ENCODE measurements at places on chromosomes 16 and 17. TPM values are rescaled to one million over a fixed set of nuclear protein-coding genes. Genes with fewer than 3 reads are reported as not detected.

DNASE1L2 gene
- total RNA-seq: 1.0 TPM

NKD1 gene
- total RNA-seq: not detected

RAB34 gene
- 62.3 TPM for total RNA-seq

KRT12 gene
- total RNA-seq: not detected

MYH1 gene
- not detected for total RNA-seq

RAC3 gene
- total RNA-seq: 35.4 TPM

EPX gene
- total RNA-seq: not detected

CNTNAP1 gene
- 3.6 TPM for total RNA-seq

TP53TG3D gene
- not detected for total RNA-seq

RND2 gene
- total RNA-seq: 0.53 TPM

PRSS33 gene
- total RNA-seq: not detected

NTN1 gene
- total RNA-seq: 0.18 TPM

GAN gene
- 12.2 TPM for total RNA-seq

OTOA gene
- not detected for total RNA-seq

MT1A gene
- total RNA-seq: 8.4 TPM

HS3ST6 gene
- total RNA-seq: not detected

NACA2 gene
- not detected for total RNA-seq

SHCBP1 gene
- 42.2 TPM for total RNA-seq

TNFRSF17 gene
- total RNA-seq: not detected

BCAR1 gene
- total RNA-seq: 237 TPM

HSPB9 gene
- not detected for total RNA-seq

RGS9 gene
- total RNA-seq: 1.7 TPM

RASD1 gene
- 21.3 TPM for total RNA-seq

MEOX1 gene
- total RNA-seq: 0.14 TPM

SOCS7 gene
- 11.7 TPM for total RNA-seq

DRC7 gene
- 0.13 TPM for total RNA-seq

CCDC78 gene
- total RNA-seq: 1.3 TPM

SYNGR3 gene
- 0.81 TPM for total RNA-seq

TUBG2 gene
- total RNA-seq: 13.1 TPM

TBC1D3K gene
- total RNA-seq: not detected

FNDC8 gene
- total RNA-seq: not detected

RNU2-1 gene
- 4,679 TPM for total RNA-seq

WDR90 gene
- total RNA-seq: 50.0 TPM

SLC5A10 gene
- total RNA-seq: not detected

TP53TG3B gene
- total RNA-seq: not detected

DDX28 gene
- 7.9 TPM for total RNA-seq

CHD3 gene
- 189 TPM for total RNA-seq

THOC6 gene
- total RNA-seq: 24.1 TPM

CDRT15 gene
- not detected for total RNA-seq

HBM gene
- not detected for total RNA-seq

MAP1LC3B gene
- total RNA-seq: 94.5 TPM

CACNG3 gene
- not detected for total RNA-seq

PYDC1 gene
- not detected for total RNA-seq

CDR2L gene
- 34.9 TPM for total RNA-seq

CCL8 gene
- total RNA-seq: not detected

SLC22A31 gene
- not detected for total RNA-seq
